ENCODE measurements at places on chromosomes 4 and X.

DNA sequence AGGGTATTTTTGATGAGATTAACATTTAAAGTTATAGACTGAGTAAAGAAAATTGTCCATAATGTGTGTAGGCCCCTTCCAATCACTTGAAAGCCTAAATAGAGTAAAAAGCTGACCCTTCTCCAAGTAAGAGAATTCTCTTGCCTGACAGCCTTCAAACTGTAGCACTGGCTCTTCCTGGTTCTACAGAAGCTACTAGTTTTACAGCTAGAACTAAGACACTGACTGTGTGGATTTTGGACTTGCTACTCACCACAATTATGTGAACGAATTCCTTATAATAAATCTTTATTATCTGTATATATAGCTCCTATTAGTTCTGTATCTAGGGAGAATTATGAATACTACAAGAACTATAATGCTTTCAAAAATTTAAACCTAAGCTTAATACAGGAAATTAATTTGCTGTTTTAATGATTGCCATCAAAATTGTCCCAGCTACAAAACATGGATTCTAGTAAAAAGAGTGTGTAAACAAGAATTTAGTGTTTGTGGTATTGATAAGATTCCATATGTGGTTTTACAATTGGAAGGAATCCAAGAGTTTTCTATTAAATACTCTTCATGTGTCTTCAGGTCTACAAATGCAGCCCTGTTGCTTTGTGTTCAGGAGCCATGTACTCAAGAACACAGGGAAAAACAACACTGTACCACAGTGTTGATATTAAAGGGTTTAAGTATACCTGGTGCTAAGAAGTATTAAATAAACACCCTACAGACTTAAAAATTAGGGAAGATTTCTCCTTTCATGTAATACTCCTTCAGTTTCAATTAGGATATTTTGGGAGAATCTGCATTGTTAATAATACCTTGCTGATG lies 366.5 kb downstream of the CXXC4 start:
- DNase-seq = no peak
- no peaks in the 10 kb centered on the region for H3K27me3 ChIP-seq
- no peak overlapping the region for H3K27ac ChIP-seq
- H3K36me3 ChIP-seq = no peaks in the 10 kb centered on the region
- H3K4me1 ChIP-seq = no peaks in the 10 kb centered on the region

DNA sequence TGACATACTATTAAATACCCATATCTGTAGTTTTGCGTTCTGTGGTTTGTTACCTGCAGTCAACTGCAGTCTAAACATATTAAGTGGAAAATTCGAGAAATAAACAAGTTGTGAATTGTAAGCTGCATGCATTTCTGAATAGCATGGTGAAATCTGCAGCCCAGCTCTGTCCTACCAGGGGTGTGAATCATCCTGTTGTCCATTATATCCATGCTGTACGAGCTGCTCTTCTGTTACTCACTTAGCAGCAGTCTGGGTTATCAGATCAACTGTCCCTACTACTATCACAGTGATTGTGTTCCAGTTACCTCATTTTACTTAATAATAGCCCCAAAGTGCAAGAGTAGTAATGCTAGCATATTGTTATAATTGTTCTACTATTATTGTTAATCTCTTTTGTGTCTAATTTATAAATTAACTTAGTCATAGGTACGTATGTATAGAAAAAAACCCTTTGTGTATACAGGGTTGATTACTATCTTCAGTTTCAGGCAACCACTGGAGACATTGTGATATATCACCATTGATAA lies 173.7 kb upstream of the FAT4 start:
- DNase-seq = no peak
- no peaks in the 10 kb centered on the region for H3K36me3 ChIP-seq
- H3K27ac ChIP-seq = no peak overlapping the region
- H3K27me3 ChIP-seq = no peaks in the 10 kb centered on the region
- H3K4me1 ChIP-seq = no peaks in the 10 kb centered on the region

DNA sequence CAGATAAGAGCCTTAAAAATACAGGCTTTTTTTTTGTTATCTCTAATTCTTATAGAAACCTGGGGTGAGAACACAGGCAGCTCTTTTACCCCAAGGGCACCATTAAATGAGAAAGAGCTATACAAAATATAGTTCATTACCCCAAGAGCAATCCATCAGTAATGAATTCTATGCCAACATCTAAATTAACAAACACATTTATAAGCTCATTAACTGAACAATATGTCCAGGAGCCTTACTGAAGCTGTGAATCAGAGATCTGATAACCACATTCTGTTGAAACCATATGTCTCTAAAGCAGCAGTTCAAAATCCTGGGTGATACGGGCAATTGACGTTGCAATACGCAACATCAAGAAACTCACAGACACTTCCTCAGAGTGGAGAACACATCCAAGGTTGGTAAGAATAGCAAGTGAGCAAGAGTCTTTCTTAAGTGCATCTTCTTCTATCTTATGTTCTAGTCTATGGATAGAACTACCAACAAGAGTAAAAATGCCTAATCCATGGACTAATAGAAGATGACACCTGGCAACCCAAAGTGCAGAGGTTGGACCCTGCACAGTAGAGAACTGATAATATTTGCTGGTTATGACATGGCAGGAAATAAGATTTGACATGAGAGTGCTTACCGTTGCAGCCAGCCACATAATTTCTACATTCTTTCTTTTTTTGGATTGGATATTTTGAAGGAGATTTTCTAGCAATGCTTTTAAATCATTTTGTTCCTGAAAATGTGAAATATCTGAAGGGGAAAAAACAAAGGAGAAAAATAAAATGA lies 449.3 kb downstream of the IL15 start:
- no peak overlapping the region for H3K27ac ChIP-seq
- H3K4me3 ChIP-seq = no peak overlapping the region
- H3K27me3 ChIP-seq = no peaks in the 10 kb centered on the region
- DNase-seq = no peak
- H3K4me1 ChIP-seq = no peaks in the 10 kb centered on the region

- no peak overlapping the region for H3K4me3 ChIP-seq
- DNase-seq = no peak
- no peaks in the 10 kb centered on the region for H3K27me3 ChIP-seq
- no peaks in the 10 kb centered on the region for H3K4me1 ChIP-seq
Measured at GRCh38 chr4:53617101-53617680, 25.9 kb upstream of the LNX1 start.

DNA sequence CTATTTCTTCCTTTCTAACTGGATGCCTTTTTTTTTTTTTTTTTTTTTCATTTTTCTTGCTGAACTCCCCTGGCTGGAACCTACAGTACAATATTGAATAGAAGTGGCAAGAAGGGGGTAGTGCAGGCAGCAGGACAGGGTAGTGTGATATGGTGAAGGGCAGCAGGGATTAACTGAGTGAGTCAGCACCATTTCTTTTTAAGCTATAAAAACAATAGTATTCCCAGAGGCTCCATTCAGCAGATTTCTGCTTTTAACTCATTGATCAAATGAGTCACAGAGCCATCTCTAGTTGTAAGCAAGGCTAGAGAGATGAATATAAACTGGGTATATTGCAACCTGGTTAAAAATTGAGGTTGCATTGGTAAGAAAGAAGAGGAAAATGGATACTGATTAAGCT lies 53.6 kb upstream of the SETD7 start:
- no peak overlapping the region for H3K4me3 ChIP-seq
- no peak overlapping the region for H3K27ac ChIP-seq
- H3K36me3 ChIP-seq = no peaks in the 10 kb centered on the region
- no peak for DNase-seq

DNA sequence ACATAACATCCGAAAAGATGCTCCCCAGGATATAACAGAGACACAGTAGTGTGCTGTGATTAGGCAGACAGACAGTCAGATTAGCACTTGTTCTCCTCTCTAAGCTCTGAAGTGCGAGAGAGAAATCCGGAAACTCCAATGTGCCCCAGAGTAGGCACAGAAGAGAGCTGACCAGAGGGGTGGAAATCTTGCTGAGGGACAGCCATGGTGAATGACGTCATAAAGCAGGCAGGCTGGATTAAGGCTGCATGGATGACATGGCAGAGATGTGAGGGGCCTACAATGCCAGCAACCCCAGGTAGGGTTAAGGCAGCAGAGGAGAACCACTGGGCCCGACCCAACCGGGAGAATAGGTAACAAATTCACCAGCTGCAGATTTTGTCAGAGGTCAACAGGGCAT lies 53.3 kb downstream of the MEPE start:
- H3K27me3 ChIP-seq = no peaks in the 10 kb centered on the region
- no peak for DNase-seq
- H3K4me3 ChIP-seq = no peak overlapping the region
- H3K4me1 ChIP-seq = no peaks in the 10 kb centered on the region
- no peaks in the 10 kb centered on the region for H3K36me3 ChIP-seq
- H3K27ac ChIP-seq = no peak overlapping the region

All from ascending aorta (tissue), 2 donors.